ENCODE measurements at places on chromosomes 3 and 15.
A peak's percentile ranks its signal among the peaks of the same experiment; 100 is the strongest.

DNA sequence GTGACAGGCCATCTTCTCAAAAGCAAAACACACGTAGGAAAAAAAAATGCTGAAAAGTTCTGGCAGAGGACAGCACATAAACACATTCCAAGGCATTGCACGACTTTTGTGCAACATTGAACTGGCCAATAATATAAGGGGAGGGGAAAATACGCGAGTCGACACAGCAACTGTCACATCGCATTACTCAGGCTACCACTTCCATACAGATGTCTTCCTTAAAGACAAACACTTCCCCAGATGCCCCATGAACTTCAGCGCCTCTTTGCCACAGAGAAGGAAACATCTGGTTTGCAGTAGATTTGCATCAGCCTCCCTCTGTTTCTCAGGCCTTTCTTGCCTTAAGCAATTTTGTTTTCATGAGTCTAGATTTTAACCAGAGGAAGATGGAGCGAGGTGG lies 144.4 kb upstream of the IGF1R start:
- DNase-seq, result no peak

- DNase-seq, result peak; percentile 57
Observed at GRCh38 chr15:33700695-33701303, 267.5 kb upstream of the CHRM5 start.

DNA sequence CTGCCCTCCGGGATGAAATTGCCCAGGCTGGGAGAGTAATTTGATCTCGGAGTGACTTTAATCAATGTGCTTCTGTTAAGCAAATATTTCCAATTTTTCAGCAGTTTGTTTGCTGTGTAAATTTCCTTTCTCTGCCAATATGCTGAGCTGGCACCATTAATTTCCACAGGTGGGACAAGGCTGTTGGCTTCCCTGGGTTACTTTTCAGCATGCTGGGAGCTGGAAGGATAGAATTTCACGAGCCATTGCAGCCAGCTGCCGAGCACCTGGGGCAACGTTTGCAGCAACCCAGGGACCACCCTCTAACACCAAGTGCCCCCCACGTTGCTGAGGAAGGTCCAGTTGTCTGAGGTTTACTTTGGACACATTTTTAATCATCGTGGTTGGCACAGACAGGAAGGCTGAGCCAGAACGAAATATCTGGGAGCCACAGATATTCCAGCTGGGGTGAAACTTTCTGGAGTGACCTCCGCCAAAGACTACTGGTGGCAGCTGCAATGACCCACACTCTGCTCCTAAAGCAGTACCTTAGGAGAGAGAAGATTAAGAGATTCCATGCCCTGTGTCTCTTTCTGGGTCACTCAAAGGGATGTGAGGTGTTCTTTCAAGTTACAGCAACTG lies 293.3 kb upstream of the RGMA start:
- DNase-seq, result peak; percentile 23

- no peak for DNase-seq
Observed at GRCh38 chr3:29409409-29409808, 128.5 kb downstream of the RBMS3 start.

- DNase-seq, result no peak
Observed at GRCh38 chr3:67386451-67386850, 268.0 kb downstream of the SUCLG2 start.

DNA sequence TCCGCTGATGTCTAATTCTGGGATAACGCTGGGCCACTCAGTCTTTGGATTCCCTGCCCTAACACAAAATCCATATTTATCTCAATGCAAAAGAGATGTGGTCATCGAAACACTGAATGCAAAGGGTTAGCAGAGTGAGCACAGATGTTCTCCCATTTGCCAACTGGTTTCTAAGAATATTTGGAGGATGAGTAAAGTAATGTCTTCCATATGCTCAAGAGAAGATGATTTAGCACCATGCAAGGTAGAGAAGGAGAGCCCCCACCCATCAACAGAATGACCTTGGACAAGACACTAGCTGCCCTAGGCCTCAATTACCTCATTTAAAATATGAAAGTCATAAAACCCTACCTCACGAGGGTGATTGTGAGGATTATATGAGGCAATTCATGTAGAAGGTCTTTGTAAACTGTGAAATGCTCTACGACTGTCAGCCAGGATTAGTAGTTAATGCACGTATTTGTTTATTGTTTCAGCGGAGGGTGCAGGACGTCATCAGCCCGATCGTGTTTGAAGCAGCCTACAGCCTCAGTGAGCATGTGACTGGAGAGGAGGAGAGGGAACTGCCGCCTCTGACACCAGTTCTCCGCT lies 232.9 kb upstream of the CTDSPL start:
- DNase-seq, result no peak

DNA sequence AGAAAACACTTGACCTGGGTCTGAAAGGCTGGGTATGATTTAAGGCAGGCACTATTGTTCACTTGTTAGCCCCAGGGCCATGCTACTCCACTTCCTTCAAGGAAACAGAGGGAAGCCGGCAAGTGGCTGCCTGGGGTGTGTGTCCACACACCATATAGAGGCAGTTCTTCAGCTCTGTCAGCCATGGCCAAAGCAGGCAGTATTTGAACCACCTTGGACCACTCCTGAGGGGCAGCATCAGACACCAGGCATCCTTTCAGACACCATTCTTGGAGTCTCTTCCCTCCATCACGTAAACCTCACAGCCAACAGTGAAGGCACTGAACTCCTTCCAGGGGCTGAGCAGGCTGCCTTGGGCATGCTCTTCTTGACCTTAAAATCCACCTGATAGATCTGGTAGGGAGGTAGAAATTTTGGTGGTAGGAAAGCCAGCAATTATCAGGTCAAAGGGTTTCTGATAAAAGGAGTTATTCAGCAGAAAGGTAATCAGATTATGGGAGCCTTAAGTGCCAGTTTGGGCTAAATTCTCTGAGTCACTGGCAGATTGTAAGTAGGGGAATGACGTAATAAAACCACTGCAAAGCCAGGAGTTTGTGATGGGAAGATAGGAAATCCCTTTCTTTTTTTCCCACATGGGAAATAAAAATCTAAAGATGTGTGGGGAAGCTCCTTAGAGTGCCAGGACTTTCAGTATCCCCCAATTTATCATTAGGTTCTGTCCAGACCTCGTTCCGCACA lies 20.2 kb downstream of the TGFBR2 start:
- DNase-seq, result no peak

DNA sequence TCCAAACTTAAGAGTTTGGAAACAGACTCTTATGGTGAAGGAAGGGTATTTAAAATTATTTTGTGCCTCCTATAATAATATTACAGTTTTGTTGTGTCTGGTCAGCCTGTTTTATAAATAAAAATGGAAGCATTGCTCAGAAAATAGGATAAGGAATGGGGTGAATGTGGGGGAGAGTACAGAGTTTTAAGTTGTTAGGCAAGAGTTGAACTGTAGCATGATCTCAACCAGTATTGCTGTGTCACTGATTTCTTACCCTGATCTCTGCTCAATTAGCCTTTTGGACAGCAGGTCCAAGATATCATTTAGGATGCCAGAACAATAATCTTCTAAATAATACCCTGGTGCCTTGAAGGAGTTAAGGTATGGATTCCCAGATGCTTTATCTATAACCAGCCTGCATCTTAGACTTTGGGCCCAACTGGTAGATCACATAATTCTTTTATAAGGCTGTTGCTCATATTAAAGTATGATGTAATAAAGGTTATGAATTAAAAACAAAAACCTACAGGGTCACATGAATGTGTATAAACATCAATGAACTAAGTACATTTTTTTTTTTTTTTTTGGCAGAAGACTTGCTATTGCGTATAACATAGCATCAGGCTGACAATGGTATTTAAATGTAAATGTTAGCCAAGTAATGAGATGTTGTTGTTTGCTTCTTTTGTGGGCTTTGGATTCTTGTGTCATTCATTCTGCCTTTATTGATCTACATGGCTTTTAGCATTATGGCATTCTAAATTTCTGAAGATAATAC lies 70.0 kb downstream of the MITF start:
- DNase-seq, result no peak

- DNase-seq, result no peak
Observed at GRCh38 chr3:195078891-195079440, 192.0 kb downstream of the XXYLT1 start.

DNA sequence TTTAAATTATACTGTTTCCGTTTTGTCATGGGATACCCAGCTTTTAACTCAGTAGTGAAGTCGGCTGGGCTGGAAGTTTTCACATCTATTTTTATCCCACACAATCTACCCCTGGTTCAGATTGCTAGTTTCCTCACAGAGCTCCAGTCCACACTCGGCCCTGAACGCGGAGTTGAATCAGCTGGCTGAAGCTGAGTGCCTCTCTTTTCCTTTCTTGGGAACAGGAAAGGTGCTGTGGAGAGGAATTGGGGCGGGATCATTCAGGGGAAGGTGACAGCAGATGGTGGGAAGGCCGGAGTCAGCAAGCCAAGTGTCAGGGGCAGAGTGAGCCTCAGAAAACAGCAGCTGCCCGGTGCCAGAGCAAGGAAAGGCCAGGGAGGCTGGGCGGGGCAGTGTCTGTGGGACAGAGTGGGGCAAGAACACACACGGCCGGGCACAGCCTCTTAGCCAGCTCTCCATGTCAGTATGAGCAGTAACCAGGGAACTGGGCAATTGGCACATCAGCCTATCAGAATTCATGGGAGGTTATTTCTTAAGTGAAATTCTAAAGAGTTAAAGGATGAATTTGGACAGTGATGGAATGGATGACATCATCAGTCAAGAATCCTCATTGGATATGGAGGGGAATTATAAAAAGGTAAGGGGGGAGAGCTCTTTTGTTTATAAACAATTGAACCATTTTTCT lies 135.7 kb upstream of the IL12A start:
- DNase-seq, result no peak

DNA sequence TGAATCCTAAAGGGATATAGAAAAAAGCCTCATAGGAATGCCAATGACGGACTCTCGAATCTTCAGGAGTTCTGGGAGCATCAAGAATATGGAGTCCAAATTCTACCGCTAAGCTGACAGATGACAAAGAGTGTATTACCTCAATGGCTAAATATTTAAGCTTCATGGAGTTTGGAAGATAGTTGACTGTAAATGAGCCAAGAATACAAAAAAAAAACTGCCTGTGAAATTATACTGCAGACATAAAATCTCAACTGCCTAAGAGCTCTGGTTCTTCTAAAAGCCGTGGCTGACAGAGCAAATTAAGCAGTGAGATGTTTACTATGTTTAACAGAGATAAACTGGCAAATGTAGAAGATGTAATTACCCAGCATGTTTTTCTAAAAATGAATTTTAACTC lies 140.0 kb downstream of the GADL1 start:
- DNase-seq, result no peak

DNA sequence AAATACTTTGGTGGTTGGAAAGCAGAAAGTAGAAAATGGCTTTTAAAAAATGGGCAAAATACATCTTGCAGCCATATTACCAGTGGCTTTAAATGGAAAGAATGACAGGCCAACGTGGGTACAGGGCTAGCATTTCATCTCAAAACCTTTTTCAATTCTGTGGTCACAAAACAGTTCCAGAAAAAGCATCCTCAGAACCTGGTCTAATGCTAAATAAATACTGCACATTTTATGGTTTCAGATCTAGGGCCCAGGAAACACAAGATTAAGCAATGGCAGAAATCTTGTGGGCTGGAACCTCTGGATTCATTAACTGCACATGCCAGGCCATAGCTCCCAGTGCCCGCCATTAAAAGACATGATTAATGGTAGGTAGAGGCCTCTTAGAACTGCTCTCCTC lies 470.2 kb upstream of the RASGRP1 start:
- DNase-seq, result no peak

DNA sequence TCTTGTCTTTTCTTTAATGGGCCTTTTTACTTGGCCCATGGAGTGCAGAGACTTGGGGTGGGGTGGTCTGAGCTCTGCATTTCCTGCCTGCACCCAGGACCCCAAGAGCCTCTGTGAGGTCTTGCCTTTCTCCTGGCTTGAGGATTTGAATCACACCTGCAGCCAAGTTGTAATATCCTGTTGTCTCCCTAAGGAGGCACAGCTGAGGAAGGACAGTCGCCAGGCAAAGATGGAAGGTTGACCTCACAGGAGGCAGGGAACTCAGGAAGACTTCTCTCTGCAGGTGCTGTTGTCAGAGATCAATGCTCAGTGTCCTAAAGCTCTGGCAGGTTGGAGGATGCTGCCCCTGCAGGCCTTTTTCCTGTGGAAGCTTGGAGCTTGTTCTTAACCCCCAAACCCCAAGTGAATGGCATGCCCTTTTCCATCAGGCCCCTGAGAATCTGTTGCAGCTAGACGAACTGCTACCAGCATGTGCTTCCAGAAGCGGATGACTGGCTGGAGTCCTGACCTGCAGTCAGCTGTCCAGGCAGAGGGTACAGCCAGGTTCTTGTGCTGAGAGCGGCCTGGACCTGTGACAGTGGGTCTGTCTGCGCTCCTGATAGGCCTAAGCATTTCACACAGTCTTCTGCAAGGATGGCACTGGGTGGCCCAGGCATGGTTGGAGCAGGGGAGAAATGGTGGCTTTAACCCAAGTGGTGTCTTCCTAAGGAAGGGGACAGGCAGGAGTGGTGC lies 120.0 kb downstream of the EEFSEC start:
- no peak for DNase-seq

- DNase-seq, result no peak
Observed at GRCh38 chr3:187782006-187782405, 36.7 kb upstream of the BCL6 start.

- peak; percentile 70 for DNase-seq
Observed at GRCh38 chr3:188975600-188976314, 196.0 kb upstream of the TPRG1 start.

- DNase-seq, result peak; percentile 54
Observed at GRCh38 chr15:80455668-80456442, 51.7 kb downstream of the ARNT2 start.

GRCh38 chr3:52401021-52401420 lies 43.9 kb downstream of the SEMA3G start:
- DNase-seq, result no peak

- peak; percentile 7 for DNase-seq
Observed at GRCh38 chr3:59436164-59436958, 386.5 kb upstream of the CFAP20DC start.

DNA sequence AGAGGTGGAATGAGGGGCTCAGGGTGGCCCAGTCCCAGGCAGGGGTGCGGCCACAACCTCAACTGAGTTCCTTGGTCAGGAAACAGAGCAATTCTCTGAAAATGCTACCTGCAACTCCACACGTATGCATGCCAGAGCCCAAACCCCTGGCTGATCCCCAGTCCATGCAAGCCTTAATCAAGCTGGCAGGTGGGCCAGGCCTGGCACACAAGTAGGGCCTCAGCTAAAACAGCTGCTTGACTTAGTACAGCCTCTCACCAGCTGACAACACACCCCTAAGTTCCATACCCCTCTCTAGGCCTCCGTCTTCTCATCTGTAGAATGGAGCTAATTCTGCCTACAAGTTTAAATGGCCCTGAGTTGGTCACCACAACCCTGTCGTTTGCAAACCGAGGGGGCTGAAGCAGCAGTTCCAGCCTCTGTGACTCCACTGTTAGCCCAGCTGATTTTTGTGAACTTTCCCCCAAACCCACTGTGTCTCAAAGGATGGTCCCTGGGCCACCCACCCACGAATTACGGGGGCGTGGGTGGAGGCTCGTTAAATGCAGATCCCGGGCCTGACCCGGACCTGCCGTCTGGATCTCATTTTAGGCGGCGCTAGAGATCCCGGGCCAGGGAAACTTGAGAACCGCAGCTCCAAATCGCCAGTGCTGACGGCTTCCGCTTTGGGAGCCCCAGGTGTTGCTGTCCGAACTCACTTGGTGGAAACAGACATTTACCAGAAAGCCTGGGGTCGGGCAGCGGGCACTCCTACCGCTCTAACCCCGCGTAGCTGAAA lies 927 bp downstream of the CHDH start:
- peak; percentile 69 for DNase-seq

- DNase-seq, result no peak
Observed at GRCh38 chr15:48803877-48804276, 7.0 kb downstream of the CEP152 start.

- no peak for DNase-seq
Observed at GRCh38 chr3:49607105-49607591, 52.9 kb downstream of the BSN start.

All from prostate gland (tissue), 2 donors.